ENCODE measurements at places on chromosomes 4 and X. TPM values are rescaled to one million over a fixed set of nuclear protein-coding genes. Genes with fewer than 3 reads are reported as not detected.

The SSX4B gene
- not detected for total RNA-seq

The SLC34A2 gene
- total RNA-seq, result 0.05 TPM

The VSIG1 gene
- 0.12 TPM for total RNA-seq

The NXF3 gene
- not detected for total RNA-seq

The NKX6-1 gene
- total RNA-seq, result 0.48 TPM

The MCTS1 gene
- 82.8 TPM for total RNA-seq

The NXF2B gene
- not detected for total RNA-seq

The CT47A7 gene
- not detected for total RNA-seq

The MBNL3 gene
- not detected for total RNA-seq

The SPANXD gene
- total RNA-seq, result not detected

The PRSS12 gene
- 0.38 TPM for total RNA-seq

The MAGEA8 gene
- not detected for total RNA-seq

The BEX2 gene
- total RNA-seq, result 11.6 TPM

The SPANXC gene
- total RNA-seq, result not detected

The CPZ gene
- 0.11 TPM for total RNA-seq

The SOD3 gene
- not detected for total RNA-seq

The TGIF2LX gene
- total RNA-seq, result not detected

The PDGFC gene
- total RNA-seq, result 3.4 TPM

The CSAG3 gene
- total RNA-seq, result not detected

The DCHS2 gene
- not detected for total RNA-seq

The IGSF1 gene
- total RNA-seq, result 0.37 TPM

The RNF128 gene
- total RNA-seq, result 0.03 TPM

The EVC2 gene
- total RNA-seq, result 1.3 TPM

The TEC gene
- 2.3 TPM for total RNA-seq

The CFP gene
- 0.95 TPM for total RNA-seq

The POF1B gene
- total RNA-seq, result 3.0 TPM

The MGARP gene
- 0.57 TPM for total RNA-seq

The TBX22 gene
- not detected for total RNA-seq

The CYBB gene
- 0.04 TPM for total RNA-seq

The FAAH2 gene
- 0.06 TPM for total RNA-seq

The TREX2 gene
- total RNA-seq, result 1.6 TPM

The EDNRA gene
- total RNA-seq, result 0.30 TPM

The SLC4A4 gene
- 0.97 TPM for total RNA-seq

The C4orf46 gene
- 8.6 TPM for total RNA-seq

Measured in A549 treated with dexamethasone at 1 μM for 4 hours (cell line).